ENCODE measurements at places on chromosomes 16 and 17.

GRCh38 chr17:27747462-27748359 is 52.6 kb downstream of the NOS2 start:
- DNase-seq = no peak

DNA sequence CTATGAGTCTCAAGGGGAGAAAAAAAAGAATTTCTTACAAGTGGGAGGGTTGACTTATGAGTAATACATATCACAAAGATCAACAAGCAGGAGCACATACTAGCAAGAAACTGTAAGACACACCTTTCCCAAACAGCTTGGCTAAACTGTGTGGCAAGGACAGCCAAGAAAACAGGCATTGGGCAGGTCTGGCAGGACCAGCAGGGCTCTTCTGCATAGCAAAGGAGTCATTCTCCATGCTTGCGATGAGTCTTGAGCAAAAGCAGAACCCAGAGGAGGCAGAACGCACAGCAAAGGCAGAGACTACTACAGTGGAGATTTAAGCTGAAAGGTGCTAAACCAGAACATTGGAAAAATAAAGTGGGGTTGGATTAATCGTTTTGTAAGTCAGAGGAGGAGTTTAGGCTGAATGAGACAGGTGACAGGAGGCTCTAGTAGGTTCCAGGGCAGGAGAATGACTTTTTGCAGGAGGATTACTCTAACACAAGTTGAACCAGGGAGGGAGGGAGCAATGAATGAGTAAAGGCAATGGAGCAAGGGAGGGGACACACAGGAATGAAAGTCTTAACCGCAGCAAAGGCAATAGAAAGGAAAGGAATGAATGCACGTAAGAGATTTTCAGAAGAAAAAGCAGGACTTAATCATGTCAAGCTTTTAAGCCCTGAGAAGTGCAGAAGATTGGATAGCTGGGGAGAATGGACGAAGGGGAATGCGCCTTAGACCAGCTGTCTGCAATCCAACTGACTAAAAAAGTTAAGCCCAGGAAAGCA is 2.7 kb downstream of the N4BP1 start:
- no peak for DNase-seq

DNA sequence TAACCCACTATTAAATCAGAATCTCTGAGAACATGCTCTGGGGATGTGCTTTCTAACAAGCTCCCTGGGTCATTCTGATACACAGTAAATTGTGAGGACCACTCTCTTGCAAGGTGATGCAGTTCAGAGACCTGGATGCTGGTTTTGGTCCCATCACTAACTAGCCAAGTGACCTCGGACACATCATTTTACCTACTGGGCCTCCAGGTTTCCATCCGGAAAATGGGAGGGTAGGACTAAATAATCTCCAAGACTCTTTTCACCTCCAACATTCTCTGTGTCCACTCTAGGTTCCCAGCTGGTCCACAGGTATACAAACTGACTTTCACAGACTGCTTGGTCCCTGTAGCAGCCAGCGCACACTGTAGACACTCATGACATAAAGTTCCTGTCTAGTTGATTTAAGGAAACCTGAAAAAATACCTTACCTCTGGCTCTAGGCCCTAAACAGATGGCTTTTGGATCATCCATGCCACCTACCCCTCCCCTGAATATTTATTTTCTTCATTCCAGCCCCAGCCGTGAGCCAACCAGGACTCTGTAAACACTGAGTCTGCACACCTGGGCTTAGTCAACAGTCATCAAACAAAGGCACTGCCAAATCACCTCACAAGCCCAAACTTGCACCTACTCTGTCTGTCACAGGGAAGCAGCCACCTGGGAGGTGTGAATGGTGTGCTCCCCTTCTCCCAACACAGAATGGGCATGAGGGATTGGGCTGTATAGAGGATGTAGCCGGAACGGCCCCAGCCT is 51.3 kb upstream of the MRPS23 start:
- no peak for DNase-seq

GRCh38 chr16:49918257-49918656 is 62.3 kb upstream of the ZNF423 start:
- no peak for DNase-seq

GRCh38 chr16:53967572-53967971 is 263.6 kb downstream of the FTO start:
- DNase-seq = no peak

DNA sequence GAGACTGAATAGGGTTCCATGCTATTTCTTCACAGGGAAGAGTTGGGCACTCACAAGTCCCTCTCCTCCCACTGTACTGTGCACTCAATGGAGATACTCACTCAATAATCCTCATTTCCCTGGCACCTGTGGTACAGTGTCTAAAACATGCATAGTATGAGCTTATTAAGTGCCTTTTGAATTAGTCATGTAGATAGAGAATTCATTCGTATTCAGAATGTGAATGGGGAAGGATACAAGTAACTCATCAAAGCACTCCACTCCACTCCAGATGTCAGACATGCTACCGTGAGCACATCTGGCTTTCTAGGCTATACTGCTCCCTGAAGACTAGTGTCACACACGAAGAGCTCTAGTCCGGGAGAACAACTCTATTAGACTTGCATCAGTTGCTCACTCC is 6.3 kb downstream of the C17orf75 start:
- no peak for DNase-seq

DNA sequence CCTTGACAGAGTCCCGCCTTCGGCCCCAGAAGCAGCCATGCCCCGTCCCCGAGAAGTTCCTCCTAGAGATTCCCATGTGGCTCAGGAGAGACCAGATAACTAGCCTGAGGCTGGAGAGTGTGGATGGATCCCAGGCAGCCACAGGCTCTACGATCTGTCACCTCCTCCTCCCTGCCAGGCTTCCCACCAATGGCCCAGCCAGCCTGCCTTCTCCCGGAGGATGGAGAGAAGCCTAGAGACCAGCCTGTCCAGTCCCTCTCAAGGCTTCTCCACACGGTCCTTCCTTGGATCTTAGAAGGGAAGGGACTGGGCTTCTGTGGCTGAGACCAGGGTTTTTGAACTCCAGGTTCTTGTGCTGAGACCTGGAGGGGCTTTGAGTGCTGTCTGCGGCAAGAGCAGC is 1.6 kb upstream of the SMTNL2 start:
- no peak for DNase-seq

GRCh38 chr17:4720787-4721186 is 10.4 kb downstream of the ARRB2 start:
- DNase-seq = no peak

GRCh38 chr16:82641336-82641984 is 14.7 kb downstream of the CDH13 start:
- DNase-seq = no peak

DNA sequence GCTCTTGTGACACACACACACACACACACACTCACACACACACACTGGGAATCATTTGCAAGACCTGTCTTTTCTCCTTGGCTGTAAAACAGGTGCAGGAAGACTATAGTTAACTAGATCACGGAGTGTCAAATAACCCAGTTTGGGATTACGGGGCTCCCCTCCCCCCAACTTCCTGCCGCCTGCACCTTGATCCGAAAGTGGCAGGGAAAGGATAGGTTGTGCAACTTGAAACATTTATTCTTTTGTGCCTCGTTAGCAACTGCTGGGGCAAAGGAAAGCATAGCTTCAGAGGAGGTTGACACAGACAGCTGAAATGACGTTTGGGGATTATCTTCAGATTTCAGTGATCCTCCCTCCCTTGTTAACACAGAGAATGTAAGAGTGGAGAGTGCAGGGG is 149.5 kb downstream of the NTN1 start:
- no peak for DNase-seq

DNA sequence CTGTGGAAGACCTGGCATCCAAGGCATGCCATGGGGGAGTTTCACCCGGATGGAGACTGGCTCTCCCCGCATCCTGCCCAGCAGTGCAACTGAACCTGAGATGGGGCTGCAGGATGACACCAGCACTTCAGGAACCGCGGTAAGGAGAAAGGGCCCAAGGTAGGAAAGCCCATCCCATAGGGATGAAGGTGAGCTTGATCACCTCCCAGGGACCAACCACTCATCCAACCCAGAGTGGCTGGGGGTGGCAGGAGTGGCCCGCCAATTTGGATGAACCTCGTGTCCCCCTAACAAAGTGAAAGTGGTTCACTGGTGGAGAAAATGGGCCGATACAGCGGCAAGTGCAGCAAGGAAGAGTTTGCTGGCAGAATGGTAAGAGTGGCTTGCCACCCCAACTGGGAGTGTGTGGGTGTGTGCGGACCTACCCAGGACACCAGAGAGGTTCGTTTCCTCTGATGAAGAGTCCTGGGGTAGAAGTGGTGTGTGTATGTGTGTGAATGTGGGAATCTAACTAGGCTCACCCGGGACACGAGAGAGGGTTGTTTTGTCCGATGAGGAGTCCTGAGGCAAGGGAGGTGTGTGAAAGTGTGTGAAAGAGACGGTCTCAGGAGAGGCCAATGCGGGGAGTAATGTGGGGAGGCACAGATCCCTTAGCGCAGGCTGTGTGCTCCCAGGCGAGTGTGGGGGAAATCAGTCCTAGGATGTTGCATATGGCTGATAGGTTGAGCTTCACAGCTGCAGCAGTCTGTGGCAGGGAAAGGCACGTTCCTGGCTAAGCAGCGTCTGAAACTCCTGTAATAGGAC is 22.6 kb downstream of the ACSM1 start:
- no peak for DNase-seq

DNA sequence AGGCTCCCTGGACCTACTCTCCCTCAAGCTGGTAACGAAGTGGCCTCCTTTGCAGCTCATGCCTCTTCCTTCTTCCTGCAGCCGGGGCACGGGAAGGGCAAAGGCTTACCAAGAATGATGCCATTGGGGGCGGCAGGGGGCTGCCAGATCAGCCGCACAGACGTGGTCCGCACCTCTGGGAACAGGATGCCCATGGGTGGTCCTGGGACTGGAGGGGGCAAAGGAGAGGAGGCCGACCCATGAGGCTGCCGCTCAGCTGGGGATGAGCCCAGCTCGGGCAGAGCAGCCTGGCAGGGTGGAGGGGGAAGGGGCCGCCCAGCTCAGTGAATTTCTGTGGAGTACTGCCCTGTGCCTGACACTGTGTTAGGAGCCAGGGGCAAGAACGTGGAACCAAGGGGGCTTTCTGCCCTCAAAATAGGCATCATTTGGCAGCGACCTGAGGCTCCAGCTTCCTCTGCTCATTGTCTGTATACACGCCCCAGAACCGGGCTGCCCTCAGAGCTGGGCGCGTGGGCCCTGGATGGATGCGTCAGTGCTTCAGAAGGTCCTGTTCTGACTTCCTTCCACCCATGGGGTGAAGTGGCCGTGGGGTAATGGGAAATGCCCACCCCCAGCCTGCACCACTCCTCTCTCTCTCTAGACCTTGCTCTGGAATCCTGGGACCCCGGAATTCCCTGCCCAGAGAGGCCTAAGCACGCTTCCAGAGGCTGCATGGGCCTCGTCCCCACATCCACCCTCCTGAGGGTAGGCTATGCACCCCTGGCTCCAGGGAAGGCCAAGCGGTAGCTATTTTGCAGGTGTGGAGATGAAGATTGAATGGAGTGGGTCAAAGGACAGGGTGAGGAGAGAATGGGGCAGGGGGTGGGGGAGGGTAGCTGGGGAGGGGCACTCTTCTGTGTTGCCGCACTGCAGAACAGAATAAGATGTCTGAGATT is 79.8 kb upstream of the CDC42EP4 start:
- DNase-seq = no peak

DNA sequence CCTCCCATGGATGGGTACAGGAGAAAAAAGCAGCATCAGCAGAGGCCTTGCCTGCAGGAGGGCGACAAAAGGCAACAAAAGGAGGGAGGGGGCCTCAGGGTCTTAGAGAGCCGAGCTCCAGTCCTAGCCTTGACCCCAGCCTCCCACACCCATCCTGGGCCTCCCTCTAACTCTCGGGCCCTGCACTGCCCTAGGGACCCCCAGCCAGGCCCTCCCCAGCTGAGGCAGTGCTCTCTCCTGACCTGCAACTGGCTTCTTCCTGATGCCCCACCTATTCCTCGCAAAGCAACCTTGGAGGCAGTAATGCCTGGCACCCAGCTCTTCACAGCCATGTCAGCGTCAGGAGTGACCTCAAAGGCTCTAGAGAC is 15.2 kb upstream of the SRRM2 start:
- DNase-seq = no peak

DNA sequence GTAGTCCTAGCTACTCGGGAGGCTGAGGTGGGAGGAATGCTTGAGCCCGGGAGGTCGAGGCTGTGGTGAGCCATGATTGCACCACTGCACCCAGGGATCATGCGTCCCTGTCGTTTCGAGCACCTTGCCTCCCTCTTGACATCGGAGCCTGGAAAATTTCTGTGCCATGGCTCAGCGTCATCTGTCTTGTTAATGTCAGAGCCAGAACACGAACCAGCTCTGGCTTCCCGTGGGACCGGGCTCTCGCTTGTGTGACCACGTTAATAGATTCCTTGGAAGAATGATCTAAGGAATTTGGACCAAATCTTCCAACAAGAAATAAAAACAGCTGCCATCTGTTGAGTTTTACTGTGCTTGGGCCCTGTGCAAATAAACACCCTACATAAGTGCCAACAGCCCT is 117.7 kb downstream of the ABCC1 start:
- DNase-seq = no peak

GRCh38 chr16:74275031-74275636 is 21.5 kb upstream of the PSMD7 start:
- DNase-seq = no peak

- no peak for DNase-seq
These were observed 103.8 kb downstream of the YPEL2 start for GRCh38 chr17:59435238-59435637.

- DNase-seq = no peak
These were observed 8.2 kb downstream of the PDE6G start for GRCh38 chr17:81648013-81648706.

DNA sequence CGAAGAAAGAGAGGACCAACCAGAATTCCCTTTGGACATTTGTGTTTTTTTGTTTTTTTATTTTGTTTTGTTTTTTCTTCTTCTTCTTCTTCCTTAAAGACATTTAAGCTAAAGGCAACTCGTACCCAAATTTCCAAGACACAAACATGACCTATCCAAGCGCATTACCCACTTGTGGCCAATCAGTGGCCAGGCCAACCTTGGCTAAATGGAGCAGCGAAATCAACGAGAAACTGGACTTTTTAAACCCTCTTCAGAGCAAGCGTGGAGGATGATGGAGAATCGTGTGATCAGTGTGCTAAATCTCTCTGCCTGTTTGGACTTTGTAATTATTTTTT is 3.6 kb downstream of the SOX9 start:
- DNase-seq = no peak

GRCh38 chr17:66582373-66583111 is 252.4 kb upstream of the CACNG5 start:
- no peak for DNase-seq

GRCh38 chr16:76854234-76854633 is 336.8 kb upstream of the MON1B start:
- no peak for DNase-seq

DNA sequence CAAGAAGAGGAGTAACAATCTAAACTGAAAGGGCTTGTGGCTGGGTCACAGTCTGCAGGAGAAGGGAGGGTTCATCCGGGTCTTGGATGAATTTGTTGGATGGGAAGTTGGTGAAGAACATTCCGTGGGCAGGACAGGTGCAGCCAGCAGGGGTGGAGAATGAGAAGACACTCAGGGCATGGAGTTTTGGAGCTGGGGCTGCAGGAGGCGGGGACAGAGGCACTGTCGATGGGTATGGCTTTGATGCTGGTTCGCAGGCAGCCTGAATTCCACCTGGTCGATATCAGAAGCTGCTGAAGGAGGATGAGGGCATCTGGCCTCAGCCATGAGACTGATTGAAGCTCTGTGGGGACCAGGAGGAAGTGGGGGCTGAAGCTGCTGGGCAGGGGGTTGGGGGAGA is 36.1 kb upstream of the CBFA2T3 start:
- DNase-seq = no peak

Data from activated CD4-positive, alpha-beta T cell treated with anti-CD3 and anti-CD28 coated beads for 4 hours (primary cell).